ENCODE measurements at places on chromosomes 6 and 20.

GRCh38 chr6:170257376-170257775 is 33.5 kb downstream of the DLL1 start:
- DNase-seq, result no peak

- DNase-seq, result no peak
Observed at GRCh38 chr6:11011787-11012234, 32.3 kb downstream of the ELOVL2 start.

GRCh38 chr20:21623781-21624094 is 81.7 kb upstream of the PAX1 start:
- no peak for DNase-seq

GRCh38 chr20:59087829-59088433 is 45.3 kb upstream of the PRELID3B start:
- peak; percentile 89 for DNase-seq

- DNase-seq, result no peak
Observed at GRCh38 chr20:11117808-11118528, 444.2 kb upstream of the JAG1 start.

- DNase-seq, result no peak
Observed at GRCh38 chr6:46103441-46104115, 26.2 kb upstream of the ENPP4 start.

DNA sequence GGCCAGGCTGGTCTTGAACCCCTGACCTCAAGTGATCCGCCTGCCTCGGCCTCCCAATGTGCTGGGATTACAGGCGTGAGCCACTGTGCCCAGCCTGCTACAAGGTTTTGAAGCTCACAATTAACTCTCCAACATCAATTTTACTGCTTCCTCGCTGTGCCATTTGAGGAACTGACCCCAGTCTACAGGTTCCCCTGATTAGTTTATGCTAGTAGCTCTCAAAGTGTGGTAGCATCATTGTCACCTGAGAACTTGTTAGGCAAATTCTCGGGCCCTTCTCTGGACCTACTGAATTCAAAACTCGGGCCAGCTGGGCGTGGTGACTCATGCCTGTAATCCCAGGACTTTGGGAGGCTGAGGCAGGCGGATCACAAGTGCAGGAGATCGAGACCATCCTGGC is 49.4 kb downstream of the MCUR1 start:
- no peak for DNase-seq

GRCh38 chr6:137661601-137662000 is 167.4 kb upstream of the OLIG3 start:
- DNase-seq, result peak; percentile 24

DNA sequence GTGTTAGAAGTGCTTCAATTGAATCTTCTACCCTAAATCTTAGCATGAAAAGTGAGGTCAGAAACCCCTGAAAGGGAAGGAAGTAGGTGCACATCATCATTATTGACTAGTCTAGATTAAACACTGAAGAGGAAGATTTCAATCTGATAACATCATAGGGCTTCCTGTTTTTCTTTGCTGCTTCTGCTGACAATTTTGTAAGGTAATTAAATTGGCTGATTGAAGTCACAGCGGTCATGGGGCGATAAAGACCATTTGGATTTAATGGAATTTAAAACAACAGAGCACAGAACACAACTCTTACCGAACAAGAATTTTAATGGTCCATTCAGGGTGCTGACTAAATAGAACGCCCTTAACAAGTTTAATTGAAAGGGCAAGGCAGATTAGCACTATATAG is 11.3 kb downstream of the GRIK2 start:
- DNase-seq, result no peak

DNA sequence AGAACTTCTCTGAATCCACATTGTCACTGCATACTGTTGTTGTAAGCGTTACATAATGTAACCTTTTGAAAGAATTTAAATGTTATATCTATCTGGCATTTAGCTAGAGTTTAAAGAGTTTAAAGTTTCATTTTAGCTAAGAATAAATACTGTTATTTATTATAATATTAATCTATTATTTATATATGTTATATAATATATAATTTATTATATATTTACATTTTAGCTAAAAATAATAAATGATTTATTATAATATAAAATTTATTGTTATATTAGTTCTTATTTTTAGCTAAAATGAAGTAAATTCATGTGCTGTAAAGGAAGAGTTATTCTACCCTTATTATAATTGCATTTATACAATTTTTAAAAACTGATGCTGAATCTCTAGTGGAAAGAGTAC is 255.4 kb upstream of the QKI start:
- DNase-seq, result no peak

DNA sequence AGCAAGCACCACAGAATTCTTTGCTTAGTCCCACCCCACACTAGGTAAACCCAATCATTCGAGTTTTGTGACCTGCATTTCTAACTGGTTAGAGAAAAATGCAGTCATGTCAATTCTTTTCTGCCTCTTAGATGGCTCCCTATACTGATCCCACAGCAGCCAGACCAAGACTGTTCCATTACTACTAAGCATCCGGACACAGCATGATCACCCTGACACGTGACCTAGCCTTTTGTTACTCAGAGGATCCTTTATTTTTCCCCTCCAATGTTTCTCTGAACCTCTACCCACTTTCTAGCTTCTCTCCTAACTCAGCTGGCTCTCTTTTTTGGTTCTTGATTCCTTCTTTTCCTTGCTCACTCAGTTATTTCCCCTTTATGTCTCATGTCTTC is 87.9 kb downstream of the PDE10A start:
- no peak for DNase-seq
